ENCODE measurements at places on chromosomes 3 and 15. TPM values are rescaled to one million over a fixed set of nuclear protein-coding genes. Genes with fewer than 3 reads are reported as not detected.

The CKMT1B gene
- total RNA-seq, result not detected

The CCK gene
- total RNA-seq, result not detected

The RTP1 gene
- total RNA-seq, result not detected

The PLSCR2 gene
- not detected for total RNA-seq

The MYO9A gene
- 36.3 TPM for total RNA-seq

The PDE8A gene
- total RNA-seq, result 24.2 TPM

The HDDC3 gene
- total RNA-seq, result 11.2 TPM

The CPN2 gene
- total RNA-seq, result not detected

The C3orf70 gene
- total RNA-seq, result 0.07 TPM

The TAGLN3 gene
- not detected for total RNA-seq

The CCR5 gene
- 7.6 TPM for total RNA-seq

The NANOGP8 gene
- not detected for total RNA-seq

The CSPG5 gene
- total RNA-seq, result 0.63 TPM

The GOLGA8J gene
- total RNA-seq, result 1.2 TPM

The GOLGA8H gene
- total RNA-seq, result 1.2 TPM

The IQCF5 gene
- not detected for total RNA-seq

The REC114 gene
- total RNA-seq, result not detected

The STRA6 gene
- not detected for total RNA-seq

The RHOV gene
- total RNA-seq, result not detected

The CAPN3 gene
- 5.5 TPM for total RNA-seq

The QRICH1 gene
- 220 TPM for total RNA-seq

The TMEM62 gene
- total RNA-seq, result 43.8 TPM
